ENCODE measurements at places on chromosomes 1 and 21.

- DNase-seq: no peak
These were observed 53.5 kb downstream of the GLIS1 start for GRCh38 chr1:53685272-53686051.

GRCh38 chr21:26377111-26377694 lies 195.9 kb downstream of the CYYR1 start:
- DNase-seq: no peak

- DNase-seq: no peak
These were observed 42.1 kb downstream of the DMRTB1 start for GRCh38 chr1:53501065-53502005.

- no peak for DNase-seq
These were observed 34.5 kb downstream of the GALNT2 start for GRCh38 chr1:230101556-230101955.

GRCh38 chr1:116434849-116435248 lies 61.8 kb downstream of the ATP1A1 start:
- DNase-seq: no peak

Data from activated CD4-positive, alpha-beta T cell treated with anti-CD3 and anti-CD28 coated beads for 1 hour (primary cell).